ENCODE measurements at places on chromosomes 16 and 17. TPM values are rescaled to one million over a fixed set of nuclear protein-coding genes. Genes with fewer than 3 reads are reported as not detected.

SLC12A3 gene
- total RNA-seq = not detected

GLP2R gene
- not detected for total RNA-seq

AURKB gene
- 0.67 TPM for total RNA-seq

FN3K gene
- total RNA-seq = 8.1 TPM

DNA sequence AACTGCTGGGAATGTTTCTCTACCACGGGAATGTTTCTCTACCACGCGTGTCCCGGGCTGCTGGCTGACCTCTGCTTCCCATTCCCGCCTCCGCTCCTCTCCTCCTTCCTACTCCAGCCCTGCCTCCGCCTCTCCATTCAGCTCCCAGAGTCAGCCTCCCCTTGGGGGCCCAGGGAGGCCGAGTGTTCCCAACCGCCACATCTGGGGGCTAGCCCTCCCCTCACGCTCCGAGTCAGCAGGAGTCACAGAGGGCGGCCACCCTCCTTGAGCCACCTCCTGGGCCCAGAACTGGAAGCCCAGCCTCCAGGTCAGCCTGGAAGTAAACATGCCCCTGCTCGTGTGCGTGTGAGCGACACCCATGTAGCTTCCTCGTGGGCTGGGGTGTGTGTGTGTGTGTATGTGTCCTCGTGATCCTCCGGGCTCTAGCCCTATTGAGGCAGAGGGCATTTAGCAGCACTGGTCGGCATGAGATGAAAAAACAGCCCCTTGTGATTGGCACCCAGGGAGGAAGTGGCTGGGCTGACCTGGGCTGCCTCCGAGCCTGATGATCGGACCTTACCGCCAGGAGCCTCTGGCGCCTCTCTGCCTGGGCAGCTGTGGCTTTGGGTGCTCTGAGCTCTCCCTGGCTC is 7.3 kb downstream of the CYGB start:
- DNase-seq = no peak

- no peak for DNase-seq
Measured at GRCh38 chr17:2521257-2521656, 9.6 kb upstream of the METTL16 start.

GRCh38 chr17:38459567-38459966 is 31.3 kb downstream of the ARHGAP23 start:
- DNase-seq = no peak

DNA sequence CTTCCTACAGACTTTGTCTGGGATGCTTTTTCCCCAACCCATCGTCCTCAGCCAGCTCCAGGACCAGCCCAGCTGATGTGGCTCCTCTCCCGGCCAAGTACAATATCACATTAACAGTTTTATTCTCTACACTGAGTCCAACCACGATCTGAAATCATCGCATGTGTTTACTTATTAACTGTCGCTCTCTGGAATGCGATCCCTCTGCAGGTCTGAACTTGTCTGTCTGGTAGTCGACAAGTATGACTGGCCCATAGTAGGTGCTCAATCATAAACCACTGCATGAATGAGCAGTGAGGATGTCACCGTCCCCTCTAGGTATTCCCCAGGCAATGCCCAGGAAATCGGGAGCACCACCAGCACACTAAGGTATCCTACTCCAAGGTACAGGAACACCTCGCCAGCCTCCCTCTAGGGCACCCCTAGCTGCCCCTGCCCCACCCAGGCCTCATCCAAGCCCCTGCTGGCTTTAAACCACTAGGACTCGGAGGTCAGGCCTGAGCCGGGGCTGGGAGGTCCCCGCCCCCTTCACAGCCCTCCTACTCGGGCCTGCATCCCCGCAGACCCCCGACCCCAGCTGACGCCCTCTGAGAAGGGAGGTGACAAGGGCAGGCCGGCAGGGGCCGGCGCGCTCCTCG is 27.7 kb downstream of the RTN4RL1 start:
- no peak for DNase-seq

GRCh38 chr17:42617956-42618431 is 8.5 kb downstream of the TUBG1 start:
- no peak for DNase-seq

- no peak for DNase-seq
Measured at GRCh38 chr17:39926135-39926587, 1.2 kb downstream of the ORMDL3 start.

DNA sequence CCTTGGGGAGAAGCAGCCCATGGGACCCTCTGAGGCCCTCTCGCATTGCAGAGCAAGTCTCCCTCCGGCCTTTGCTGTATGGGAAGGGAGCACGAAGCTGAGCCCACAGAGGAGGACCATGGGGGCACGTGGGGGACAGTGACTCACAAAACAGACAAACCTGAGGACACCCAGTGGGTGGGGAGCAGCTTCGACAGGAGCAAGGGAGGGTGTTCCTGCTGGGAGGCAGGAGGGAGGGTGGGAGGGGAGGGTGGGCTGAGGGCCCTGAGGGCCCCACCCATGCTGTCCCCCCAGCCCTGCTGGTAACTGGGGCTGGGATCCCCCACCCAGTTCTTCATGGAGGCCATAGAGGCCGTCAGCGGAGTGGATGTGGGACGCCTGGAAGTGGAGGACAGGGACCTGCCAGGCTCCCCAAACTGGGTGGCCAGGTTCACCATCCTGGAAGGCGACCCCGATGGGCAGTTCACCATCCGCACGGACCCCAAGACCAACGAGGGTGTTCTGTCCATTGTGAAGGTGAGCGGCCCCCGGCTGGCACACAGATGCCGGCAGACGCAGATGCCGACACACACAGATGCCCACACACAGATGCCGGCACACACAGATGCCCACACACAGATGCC is 12.5 kb downstream of the SLC22A31 start:
- no peak for DNase-seq

GRCh38 chr17:82960419-82961271 is 118.8 kb upstream of the METRNL start:
- DNase-seq = no peak

GRCh38 chr16:23278031-23278430 is 24.1 kb upstream of the SCNN1B start:
- DNase-seq = no peak

DNA sequence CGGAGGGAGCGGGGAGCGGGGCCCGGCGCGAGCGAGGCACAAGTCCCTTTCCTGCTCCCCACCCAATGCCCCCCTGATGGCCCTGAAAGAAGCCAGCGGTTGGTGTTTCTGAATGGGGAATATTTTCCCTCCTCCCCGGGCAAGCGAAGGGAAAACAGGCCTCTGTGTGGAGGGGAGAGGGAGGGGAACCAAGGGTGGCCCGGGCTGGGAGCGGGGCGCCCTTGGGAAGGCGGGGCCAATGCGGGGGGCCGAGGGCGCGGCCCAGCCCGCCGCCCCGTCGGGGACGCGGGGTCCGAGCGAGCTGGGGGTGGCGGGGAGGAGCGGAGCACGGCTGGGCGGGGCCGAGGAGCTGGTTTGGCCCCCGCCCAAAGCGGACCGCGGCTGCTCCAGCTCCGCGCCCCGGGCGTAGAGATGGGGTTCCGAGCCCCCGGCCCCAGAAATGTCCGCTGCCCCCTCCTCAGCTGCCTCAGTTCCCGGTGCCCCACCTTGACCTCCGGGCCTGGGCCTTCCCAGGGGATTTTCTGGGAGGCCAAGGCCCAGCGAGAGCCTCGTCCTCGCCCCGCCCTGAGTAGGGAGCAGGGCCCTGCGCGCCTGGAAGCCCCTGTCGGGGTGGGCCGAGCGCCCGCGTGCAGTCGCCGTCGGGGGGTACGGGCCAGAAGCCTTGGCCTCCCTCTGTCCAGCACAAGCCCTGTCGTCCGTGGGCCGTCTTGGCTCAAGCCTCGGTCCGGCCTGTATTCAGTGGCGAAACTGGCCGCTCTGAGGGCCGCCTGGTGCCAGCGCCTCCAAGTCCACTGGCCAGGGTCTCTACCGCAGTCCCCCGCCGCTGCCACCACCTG is 3.9 kb upstream of the HEXIM1 start:
- DNase-seq = no peak

GRCh38 chr17:50278526-50279180 is 4.4 kb downstream of the TMEM92 start:
- no peak for DNase-seq

GRCh38 chr16:63998-64913 is 8.2 kb downstream of the RHBDF1 start:
- no peak for DNase-seq

DNA sequence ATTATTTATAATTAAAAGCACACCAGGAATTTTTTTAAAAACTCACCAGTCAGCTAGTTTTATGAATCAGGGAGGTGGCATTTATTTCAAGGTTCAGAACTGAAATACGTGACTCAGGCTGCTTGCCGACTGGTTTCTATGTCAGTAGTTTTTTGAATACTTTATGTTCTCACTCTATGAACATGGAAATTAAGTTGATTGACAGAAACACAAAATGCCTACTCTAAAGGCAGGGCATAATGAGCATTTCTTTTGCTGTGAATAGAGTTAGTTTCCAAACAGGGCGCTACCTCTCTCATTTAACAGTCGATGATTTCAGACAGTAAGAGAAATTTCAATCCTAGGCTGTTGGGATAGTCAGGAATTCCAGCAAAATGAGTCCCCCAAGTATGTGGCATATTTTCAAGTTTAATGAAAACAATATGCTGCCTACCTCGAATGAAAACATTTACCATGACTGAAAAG is 6.7 kb downstream of the HS3ST3B1 start:
- no peak for DNase-seq

DNA sequence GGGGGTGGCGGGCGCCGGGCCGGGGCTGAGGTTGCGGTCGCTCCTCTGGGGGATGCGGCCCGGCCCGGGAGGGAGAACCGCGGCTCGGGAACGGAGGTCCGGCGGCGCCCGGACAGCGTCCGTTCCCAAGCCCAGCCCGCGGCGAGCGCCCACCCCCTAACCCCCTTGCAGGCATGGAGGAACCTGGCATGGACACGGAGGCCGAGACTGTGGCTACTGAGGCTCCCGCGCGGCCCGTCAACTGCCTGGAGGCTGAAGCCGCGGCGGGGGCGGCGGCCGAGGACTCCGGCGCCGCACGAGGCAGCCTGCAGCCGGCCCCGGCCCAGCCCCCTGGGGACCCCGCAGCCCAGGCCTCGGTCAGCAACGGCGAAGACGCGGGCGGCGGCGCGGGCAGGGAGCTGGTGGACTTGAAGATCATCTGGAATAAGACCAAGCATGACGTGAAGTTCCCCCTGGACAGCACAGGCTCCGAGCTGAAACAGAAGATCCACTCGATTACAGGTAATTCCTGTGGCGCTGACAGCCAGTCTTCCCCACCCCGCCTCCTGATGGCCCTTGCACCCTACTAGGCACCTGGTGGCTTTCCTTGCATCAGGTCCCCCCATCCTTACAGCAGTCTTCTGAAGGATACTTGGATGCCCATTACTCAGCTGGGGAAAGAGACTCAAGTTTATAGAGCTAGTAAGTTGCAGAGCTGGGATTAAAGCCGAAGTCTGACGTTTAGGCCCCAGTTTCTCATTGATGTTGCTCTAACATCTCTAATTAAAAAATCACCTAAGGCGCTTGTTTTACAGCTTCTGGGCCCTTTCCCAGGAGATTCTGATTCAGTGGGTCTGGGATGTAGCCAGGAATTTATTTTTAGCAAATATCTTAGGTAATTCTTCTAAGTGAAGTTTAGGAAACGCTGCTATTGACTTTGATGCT is 514 bp downstream of the UBFD1 start:
- no peak for DNase-seq

DNA sequence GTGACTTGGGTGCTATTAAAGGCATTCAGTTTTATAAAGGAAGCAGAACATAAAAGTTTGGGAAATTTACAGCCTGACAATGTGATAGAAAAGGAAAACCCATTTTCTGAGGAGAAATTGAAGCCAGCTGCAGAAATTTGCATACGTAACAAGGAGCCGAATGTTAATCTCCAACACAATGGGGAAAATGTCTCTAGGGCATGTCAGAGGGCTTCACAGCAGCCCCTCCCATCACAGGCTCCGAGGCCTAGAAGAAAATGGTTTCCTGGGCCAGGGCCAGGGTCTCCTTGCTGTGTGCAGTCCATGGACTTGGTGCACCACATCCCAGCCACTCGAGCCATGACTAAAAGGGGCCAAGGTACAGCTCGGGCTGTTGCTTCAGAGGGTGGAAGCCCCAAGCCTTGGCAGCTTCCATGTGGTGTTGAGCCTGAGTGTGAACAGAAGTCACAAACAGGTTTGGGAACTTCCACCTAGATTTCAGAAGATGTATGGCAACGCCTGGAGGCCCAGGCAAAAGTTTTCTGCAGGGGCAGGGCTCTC is 23.9 kb upstream of the TOM1L1 start:
- no peak for DNase-seq

- DNase-seq = no peak
Measured at GRCh38 chr16:52099382-52099781, 447.6 kb downstream of the TOX3 start.

DNA sequence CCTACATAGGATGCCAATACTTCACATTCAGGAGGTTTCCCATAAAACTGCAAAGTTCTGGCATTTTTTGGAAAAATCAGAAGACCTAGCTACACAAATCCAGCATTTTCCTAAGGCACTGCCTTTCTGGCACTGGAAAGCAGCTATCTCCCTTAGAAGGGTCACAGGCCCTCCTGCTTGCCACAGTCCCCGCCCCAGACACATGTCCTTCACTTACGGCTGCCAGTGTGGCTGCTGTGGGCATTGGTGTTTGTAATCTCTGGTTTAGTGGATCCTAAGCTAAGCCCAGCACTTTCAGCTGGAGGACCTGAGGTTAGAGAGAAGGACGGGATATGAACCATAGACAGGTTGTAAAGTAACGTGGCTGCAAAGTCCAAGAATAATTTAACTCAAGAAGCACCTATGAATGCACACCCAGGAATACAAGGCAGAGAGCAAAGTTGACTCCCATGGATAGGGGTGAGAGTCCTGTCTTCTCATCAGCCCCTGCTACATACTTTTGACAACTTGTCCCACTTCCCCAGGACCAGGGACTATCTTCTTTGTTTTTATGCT is 100.0 kb downstream of the XYLT1 start:
- DNase-seq = no peak

DNA sequence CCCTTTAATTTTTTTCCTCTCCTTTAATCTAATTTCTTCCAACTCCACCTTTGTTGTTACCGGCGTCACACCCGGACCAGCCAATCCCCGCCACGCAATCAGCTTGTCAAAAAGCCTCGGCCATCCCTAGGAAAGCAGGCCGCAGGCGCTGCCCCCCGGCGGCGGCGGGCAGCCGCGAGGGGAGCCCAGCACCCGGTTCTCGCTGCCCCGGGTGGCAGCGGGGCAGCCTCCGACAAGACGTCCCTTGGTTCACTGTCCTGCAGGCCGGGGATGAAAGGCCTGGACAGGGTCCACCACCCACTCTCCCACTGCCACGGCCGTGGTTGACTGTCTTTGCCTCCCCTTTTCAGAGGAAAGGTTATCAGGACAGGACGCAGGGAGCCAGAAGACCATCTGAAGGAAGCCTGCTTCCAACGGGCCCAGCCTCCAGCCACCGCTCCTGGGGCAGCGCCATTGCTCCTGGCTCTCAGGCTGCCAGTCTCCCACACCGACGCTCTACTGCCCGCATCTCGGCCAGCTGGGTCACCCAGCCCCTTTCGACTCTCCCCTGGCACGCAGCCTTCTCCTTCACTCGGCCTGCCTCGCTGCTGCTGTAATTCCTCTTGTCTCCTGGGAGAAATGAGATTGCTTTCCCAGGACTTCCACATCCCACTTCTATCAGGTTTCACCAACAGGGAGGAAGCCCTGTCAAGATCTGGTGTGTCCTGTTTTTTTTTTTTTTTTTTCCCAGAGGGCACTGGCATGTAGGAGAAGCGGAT is 2.8 kb upstream of the UBTF start:
- DNase-seq = no peak
